CD4-positive, alpha-beta T cell (primary cell): ENCODE measurements at places on chromosomes 12 and 14. TPM values are rescaled to one million over a fixed set of nuclear protein-coding genes. Genes with fewer than 3 reads are reported as not detected.

- no peak overlapping the region for H3K4me3 ChIP-seq
- peaks cover 3% of the 10 kb centered on the region for H3K4me1 ChIP-seq
- H3K36me3 ChIP-seq = no peaks in the 10 kb centered on the region
- H3K27me3 ChIP-seq = no peaks in the 10 kb centered on the region
- H3K27ac ChIP-seq = no peak overlapping the region
Measured at GRCh38 chr14:98606041-98606640, 665.9 kb downstream of the BCL11B start.

DNA sequence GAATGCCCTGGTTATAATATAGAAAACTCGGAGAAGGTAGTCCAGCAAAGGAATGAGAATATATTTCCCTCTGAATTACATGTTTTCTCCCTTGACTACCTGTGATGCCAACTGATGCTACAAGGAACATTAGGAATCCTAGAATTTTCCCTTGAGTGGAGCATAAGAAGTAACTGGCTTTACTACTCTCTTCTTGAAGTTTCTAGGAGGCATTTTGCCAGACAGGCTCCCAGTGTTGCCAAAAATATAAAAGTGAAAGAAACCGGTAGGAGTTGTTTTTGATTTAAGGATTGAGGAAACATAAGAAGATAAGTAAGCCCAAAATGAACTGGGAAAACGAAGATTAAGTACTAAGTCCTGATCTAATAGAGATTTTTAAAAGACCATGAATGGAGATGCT, 693.4 kb downstream of the NOVA1 start:
- no peak overlapping the region for H3K4me3 ChIP-seq
- DNase-seq = no peak
- H3K36me3 ChIP-seq = no peaks in the 10 kb centered on the region
- H3K27me3 ChIP-seq = no peaks in the 10 kb centered on the region
- H3K27ac ChIP-seq = no peak overlapping the region

GRCh38 chr12:101015044-101015443, 195.0 kb downstream of the SLC5A8 start:
- no peak for DNase-seq
- no peaks in the 10 kb centered on the region for H3K27me3 ChIP-seq

DNA sequence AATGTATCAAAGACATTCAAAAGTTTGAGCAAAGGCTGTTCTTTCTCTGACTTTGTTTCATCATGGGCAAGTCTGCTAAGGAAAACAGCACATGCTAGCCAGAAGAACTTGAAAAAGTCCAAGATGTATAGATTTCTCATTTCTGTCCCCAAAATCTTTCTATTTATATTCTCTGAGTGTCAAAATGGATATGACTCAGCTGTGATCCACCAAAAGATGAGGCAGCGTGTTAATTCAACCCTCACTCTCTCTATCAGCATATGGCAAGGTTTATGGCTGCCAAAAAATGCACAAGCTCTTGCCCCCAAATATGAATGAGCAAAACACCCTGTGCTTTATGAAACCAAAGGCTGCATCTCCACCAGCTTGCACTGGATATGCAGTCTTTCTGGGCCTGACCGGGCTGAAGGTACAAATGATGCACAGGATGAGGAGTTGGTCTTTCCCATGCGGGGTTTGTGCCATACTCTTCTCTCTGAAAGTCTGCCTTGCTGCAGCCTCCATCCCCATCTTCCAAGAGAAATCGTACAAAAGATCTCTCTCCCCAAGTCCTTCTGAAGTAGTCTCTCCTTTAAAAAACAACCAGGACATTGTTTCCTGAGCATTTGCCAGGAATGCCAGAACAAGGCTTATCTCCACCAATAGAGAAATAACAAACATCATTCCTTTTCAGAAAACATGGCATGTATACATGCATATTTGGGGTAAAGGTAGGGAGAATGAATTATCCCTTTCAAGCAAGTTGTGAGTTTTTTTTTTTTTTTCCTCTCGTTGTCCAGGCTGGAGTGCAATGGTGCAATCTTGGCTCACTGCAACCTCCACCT, 203.4 kb downstream of the TMX1 start:
- H3K36me3 ChIP-seq = no peaks in the 10 kb centered on the region
- no peaks in the 10 kb centered on the region for H3K4me1 ChIP-seq
- no peak overlapping the region for H3K27ac ChIP-seq
- peaks cover 2% of the 10 kb centered on the region for H3K27me3 ChIP-seq
- H3K4me3 ChIP-seq = no peak overlapping the region

DNA sequence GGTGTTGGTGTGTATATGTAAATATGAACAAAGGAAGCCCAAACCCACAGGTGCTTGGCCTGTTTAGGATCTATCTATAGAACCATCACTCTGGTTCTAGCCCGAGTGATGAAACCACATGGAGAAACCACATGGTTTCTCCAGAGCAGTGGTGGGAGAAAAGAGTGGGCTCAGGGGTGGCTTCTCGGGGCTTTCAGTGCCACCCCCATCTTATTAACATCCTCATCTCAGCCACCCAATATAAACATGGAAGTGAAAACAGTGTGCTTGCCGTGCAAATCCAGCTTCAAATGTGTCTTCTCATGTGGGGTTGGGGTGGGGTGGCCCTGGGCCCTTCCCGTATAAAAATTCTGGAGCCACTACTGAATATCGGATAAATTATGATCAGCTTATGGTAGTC, 109.0 kb downstream of the STAB2 start:
- no peaks in the 10 kb centered on the region for H3K4me1 ChIP-seq
- H3K27ac ChIP-seq = no peak overlapping the region
- H3K4me3 ChIP-seq = no peak overlapping the region
- no peaks in the 10 kb centered on the region for H3K36me3 ChIP-seq
- no peaks in the 10 kb centered on the region for H3K27me3 ChIP-seq
- DNase-seq = no peak

- H3K4me3 ChIP-seq = no peak overlapping the region
- H3K36me3 ChIP-seq = no peaks in the 10 kb centered on the region
- no peak for DNase-seq
- no peak overlapping the region for H3K27ac ChIP-seq
- no peaks in the 10 kb centered on the region for H3K4me1 ChIP-seq
Measured at GRCh38 chr12:66584673-66585072, 94.2 kb downstream of the GRIP1 start.

The CLEC6A gene
- total RNA-seq = not detected

The TMEM117 gene
- total RNA-seq = 4.4 TPM

The HOXC4 gene
- total RNA-seq = not detected
